GM04504 (cell line): ENCODE measurements at places on chromosomes 3 and 15.

- no peak for DNase-seq
These were observed 707.0 kb upstream of the GOLIM4 start for GRCh38 chr3:168802766-168803165.

- DNase-seq = no peak
These were observed 2.7 kb downstream of the HERC1 start for GRCh38 chr15:63831041-63831440.

DNA sequence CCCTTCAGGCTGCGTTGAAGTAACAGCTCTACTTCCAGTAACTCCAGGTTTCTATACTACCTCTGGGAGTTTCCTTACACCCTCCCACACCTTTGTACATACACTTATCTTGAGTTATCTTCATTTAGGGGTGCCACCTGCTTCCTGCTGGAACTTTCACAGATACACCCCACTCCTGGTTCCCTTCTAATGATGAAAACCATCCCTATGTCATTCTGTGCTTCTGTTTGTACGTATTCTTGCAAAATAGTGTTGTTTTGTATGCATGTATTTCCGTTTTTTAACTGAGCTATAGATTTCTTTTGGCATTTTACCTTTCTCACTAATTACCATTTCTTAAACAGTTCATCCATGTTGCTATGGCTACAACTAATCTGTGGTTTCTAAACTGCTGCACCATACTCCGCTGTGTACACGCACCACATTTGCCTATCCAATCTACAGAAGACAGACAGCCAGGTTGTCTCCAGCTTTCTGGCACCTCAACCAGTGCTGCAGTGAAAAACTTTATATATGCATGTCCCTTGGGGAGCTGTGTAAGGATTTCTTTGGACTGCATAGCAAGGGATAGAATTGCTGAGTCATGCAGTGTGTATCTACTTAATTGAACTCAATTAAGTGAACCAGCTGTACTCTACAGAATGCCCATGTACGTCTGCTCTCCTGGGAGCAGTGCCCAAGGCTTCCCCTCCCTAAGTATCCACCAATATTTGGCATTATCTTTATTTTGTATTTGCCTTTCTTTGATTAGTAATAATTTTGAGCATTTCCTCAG, 61.4 kb upstream of the ST8SIA2 start:
- no peak for DNase-seq

DNA sequence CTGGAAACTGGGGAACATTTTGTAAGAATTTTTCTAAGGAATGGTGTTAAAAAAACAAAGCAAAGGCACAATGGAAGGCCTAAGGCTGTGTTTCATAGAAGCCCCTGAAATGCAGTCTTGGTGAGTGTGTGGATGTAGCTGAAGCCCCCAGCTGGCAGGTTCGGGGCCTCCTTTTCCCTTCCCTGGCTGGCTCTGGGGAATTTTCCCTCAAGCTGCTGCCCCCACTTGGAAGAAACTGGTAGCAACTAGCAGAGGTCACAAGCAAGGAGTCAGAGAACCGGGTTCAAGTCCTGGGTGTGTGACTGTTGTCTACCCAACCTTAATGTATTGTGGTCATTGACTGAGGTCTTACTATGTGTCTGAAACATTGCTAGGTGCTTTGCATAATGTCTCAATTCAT, 85.3 kb upstream of the MYZAP start:
- no peak for DNase-seq

DNA sequence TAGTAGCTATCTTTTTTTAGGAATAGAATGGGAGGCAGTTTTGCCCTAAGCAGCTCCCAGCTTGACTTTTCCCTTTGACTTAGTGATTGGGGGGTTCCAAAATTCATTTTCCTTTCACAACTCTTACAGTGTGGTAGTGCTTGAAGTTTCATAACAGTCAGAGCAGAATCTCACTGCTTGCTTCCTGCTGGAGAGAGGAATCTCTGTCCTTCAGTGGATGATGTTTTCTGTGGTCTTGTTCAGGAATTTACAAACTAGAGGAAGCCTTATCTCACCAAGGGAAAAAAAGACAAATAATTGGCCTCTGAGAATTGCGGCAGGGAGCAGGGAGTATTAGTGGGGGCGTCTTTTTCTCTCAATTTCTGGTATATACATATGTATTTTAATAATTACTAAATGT, 326.6 kb upstream of the C2CD4B start:
- no peak for DNase-seq

DNA sequence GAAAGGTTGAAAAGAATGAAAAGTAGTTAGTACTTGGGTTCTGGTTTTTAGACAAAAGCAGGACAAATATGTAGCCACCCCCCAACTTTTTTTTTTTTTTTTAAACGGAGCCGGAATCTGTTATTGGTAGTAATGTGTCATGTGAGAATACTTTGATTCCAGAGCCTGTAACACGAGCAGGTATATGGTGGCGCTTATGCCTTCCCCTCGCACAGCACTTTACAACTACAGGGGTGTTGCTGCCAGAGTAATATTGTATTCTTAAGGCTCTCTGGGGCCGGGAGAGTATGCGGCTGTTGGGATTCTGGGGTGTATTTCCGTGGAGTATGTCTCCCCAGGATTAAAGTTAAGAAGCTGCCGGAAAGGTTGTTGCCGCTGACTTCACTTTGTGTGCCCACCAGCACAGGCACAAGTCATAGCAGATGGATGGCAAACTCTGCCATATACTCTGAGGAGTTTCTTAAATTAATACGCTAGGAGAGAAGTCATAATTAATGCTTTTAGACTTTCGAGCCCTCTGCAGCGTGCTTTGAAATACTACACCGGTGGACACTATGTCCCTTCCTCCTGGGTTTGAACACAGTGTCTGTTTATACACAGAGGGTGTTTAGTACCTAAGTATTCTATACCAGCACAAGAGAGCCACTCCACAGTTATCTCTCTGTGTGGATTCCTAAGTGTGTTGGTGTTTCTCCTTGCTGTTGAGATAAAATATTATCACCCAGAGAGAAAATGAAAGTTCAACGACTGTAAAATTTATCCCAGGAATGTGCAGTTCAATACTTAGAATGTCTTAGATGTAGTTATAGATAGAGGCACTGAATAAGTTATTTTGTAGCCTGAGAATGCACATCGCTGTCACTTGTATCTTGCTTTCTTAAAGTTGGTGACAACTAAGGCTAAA, 1.4 kb downstream of the MBNL1 start:
- DNase-seq = no peak

GRCh38 chr3:101453961-101454360, 59.1 kb downstream of the SENP7 start:
- no peak for DNase-seq
